ENCODE measurements at places on chromosomes 4 and X.

GRCh38 chr4:134027931-134028330, 173.7 kb downstream of the PABPC4L start:
- no peak for DNase-seq

- no peak for DNase-seq
Measured at GRCh38 chrX:23844502-23845138, 61.6 kb downstream of the SAT1 start.

DNA sequence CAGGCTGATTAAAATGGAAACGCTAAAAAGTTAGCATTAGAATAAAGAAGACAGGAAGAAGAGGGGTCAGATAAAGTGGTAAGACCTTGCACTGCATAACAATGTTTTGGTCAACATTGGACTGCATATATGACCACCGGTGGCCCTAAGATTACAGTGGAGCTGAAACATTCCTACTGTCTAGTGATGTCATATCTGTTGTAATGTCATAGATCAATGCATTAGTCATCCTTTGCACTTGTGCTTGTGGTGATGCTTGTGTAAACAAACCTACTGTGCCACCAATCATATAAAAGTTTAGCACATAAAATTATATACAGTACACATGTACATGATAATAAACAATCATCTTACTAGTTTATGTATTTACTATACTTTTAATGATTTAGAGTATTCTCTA, 73.0 kb downstream of the TMEM165 start:
- DNase-seq: no peak

GRCh38 chr4:185201977-185202962, 1.5 kb downstream of the CFAP97 start:
- DNase-seq: no peak

DNA sequence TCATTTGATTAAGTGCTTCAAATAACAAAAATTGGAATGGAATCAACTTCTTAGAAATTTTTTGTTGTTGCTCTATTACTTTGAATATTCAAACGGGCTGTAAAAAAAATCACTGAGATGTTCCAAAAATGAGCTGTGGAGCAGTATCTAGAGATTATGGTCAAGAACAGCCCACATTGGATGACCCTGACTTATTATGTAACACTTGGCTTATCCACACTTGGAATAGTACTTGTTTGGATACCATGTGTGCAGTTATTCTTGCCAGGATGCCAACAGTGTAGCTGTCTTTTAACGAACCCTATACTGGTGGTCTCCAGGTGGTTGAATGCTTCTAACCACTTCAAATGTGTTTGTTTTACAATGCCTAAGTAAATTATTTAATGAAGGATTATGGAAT, 64.9 kb upstream of the CAMK2D start:
- DNase-seq: no peak

GRCh38 chrX:13898083-13898482, 81.2 kb upstream of the GPM6B start:
- no peak for DNase-seq

Measured in stimulated activated CD4-positive, alpha-beta T cell treated with anti-CD3 and anti-CD28 coated beads, Interleukin-1b, Interleukin-23, amount 100 ng/mL, for 1 hour (primary cell).